HT-29 (cell line): ENCODE measurements at places on chromosomes 5 and 9.

DNA sequence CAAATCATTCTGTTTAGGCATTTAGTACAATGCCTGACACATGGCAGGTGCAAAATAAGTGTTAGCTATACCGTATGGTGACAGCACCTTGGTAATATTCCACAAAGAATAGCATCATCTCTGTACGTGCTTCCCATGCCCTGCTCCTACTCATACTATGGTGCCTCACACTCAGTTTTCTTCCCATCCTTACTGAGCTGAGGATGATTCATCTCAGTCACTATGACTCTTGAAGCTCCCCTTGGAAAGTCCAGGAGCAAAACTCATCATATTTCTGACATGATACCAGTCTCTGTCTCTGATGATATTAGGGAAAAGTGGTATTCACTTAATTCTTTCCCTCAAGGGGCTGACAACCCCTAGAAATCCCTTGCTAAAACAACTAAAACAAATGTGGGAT lies 423.3 kb downstream of the EFNA5 start:
- DNase-seq: no peak

GRCh38 chr9:93826209-93826608 lies 128.9 kb downstream of the BARX1 start:
- no peak for DNase-seq

GRCh38 chr9:113611461-113612215 lies 148.1 kb downstream of the RGS3 start:
- no peak for DNase-seq

- no peak for DNase-seq
Observed at GRCh38 chr9:81211741-81212140, 477.6 kb downstream of the TLE1 start.

DNA sequence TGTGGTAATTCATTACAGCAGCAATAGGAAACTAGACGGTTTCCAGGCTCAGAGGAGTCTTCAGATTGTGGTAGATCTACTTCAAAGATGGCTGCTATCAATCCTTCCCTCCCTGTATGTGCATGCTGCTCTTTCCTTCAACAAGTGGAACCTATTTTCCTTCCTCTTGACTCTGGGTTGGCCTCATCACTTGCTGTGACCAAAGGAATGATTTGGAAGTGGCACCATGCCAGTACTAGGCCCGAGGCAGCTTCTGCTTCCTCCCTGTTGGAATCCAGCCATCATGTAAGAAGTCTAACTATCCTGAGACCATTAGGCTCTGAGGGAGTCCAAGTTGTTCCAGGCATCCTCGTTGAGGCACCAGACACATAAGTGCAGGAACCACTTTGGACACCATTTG lies 46.5 kb upstream of the MCTP1 start:
- DNase-seq: no peak

GRCh38 chr5:98742396-98743073 lies 30.9 kb upstream of the RGMB start:
- no peak for DNase-seq

GRCh38 chr5:109105631-109106267 lies 304.0 kb downstream of the PJA2 start:
- no peak for DNase-seq

GRCh38 chr9:69811351-69811868 lies 9.2 kb upstream of the CFAP95 start:
- no peak for DNase-seq

DNA sequence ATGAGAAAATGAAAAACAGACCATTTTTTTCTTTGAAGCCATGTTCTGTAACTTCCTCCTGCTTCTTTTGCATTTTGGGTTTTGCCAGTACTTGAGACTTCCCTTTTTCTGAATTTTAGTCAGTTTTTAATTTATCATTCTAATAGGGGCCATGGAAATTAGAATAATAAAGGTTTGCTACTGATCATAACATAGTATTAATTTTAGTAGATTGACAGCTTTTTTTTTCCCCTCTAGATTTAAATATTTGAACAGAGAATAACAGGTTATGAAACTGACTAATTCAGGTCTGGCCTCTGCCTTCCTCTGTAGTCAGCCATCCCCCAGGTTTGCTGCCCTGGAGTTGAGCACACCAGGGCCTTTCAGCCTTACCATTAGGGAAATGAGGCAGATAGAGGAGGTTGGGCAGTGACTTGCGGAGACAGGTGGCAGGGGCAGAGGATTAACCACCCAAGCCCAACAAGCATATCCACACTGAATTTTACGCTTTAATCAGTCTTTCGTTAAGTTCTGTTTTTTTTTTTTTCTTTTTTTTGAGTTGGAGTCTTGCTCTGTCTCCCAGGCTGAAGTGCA lies 80.1 kb upstream of the TNFAIP8 start:
- no peak for DNase-seq

- no peak for DNase-seq
Observed at GRCh38 chr9:77451507-77451906, 196.6 kb downstream of the GNA14 start.

DNA sequence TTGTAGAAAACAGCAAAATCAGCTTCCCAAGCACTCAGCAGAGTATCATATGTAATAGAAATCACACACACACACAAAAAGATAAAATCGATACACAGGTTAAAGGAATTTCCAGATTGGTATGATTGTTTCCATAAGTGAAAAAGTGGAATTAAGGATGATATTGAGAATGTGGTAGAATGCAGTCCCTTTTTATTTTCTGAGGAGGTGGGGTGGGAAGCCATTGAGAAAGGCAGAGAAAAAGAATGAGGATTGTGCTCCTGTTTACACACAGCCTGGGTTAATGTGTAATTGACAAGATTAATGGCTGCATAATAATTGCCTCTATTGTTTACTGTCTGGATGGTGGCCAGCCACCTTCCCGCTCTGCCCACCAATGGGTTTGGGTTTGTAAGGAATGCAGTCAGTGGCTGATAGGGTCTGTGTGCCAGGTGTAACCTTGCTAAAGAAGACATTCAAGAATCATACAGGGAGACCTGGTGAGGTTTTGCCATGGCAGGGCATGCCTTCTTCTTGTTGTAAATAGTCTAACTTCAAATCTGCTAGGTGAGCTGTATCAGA lies 177.2 kb upstream of the MAP3K1 start:
- peak; percentile 98 for DNase-seq

DNA sequence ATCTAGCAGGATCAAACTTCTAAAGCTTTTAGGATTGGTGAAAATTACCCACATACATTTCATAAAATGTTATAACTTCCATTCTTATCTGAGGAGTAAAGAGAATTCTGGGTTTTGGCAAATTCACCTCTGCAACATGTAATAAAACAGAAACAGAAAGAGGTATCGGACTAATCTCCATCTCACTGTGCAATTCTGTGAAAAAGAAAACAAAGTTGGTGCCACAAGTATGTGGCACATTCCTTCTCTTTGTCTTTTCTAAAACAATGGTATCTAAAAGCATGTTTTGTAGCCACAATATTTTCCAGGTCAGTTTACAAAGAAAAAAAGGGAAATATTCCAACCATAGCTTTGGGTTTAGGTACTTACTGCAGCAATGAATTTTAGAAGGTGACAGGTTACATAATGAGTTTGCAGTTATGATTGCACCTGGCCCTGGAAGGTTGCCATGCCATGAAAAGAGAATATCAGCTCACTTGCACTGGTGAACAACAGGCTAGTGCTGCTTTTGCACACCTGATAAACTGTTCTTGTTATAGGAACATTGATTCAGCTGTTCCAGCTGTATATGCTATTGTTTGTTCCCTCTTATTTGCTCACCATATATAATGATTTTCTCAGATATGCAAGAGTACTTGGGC lies 491.3 kb upstream of the MEF2C start:
- DNase-seq: no peak

DNA sequence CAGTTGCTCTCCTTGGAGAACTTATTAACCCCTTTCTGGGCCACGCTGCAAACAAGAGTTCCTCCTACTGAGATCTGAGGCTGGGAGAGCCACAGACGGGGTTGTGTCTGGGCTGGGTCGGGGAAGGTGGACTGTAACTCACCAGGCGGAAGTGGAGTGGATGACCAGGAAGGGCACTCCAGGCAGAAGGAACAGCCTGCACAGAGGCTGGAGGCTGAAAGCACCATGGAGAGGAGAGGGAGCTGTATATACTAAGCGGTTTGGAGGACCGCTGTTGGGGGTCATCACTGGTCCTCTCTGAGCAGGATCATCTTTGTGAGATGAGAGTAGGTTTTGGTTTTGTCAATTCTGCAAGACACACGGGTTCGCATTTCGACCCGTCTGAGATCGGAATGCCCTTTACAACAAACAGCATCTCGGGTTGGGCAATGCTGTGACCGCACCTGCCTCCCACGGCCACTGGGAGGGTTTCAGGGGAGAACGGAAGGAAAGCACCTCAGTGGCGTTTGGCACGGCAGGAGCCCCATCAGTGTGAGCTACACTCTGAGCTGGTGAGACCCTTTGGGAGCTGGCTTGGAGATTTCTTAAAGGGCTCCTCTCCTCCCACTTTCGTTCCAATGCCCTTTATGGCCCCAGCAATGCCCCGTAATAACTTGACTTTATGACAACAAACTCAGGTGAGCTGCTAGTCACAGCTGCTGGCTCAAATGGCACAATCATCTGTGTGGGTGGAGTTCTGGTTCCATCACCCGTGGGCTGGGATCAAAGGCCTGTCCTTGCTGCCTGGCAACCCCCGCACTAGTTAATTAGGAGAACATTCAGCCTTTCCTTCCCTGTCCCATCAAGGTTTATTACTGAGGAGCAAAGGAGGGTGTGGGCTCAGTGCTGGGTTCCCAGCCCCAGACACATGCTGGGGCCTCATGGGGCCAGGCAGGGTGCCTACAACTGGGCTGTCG lies 18.7 kb upstream of the NEURL1B start:
- DNase-seq: no peak

DNA sequence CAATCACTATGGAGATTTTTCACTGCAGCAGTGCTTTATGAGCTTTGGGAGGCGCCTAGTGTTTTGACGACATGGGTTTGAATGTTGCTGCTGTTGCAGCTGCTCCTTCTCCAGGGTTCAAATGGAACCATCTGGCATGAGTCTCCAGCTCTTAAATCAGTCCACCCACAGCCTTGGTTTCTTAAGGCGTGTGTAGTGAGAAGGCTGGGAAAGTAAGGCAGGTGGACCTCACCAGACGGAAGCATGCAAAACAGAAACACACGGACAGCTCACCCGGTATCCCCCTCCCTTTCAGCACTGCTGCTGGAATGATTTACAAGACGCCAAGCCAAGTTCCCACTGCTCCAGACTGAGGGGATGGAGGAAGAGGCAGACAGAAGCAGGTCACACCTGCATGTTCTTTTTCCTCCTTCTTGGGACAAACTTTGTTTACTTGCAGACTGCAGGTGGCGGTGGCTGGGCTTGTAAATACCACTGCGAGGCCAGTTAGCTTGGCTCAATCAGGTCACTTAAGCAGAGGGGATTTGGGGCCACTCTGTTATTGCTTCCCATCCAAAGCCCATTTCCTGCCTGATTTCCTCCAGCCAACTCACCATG lies 47.4 kb downstream of the ADAM19 start:
- no peak for DNase-seq

DNA sequence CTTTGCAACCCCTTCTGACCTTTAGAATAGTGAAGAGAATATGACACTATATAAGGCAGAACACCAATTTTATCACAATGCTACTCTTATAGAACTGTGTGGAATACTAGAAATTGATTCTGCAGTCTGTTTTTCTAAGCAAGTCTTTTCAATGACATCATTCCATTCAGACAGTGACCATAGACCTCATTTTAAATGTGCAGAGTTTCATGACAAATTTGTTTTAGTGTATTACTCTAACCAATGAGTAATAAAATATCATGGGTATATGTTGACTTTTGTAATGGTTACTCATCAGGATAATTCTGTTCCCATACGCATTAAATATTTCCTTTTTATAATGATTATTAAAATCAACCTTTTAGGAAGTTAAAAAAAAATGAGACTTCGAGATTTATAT lies 219.9 kb downstream of the COX7C start:
- DNase-seq: no peak

- peak; percentile 82 for DNase-seq
Observed at GRCh38 chr5:7927466-7928375, 58.8 kb downstream of the MTRR start.

- DNase-seq: no peak
Observed at GRCh38 chr9:38359689-38360385, 32.7 kb upstream of the ALDH1B1 start.
